ENCODE measurements at places on chromosomes 2 and 18.

- DNase-seq: no peak
Observed at GRCh38 chr2:120747281-120747680, 11.6 kb downstream of the GLI2 start.

GRCh38 chr18:12309683-12310198 is 1.7 kb downstream of the TUBB6 start:
- peak; percentile 57 for DNase-seq

- DNase-seq: no peak
Observed at GRCh38 chr2:2575870-2576386, 244.9 kb upstream of the MYT1L start.

DNA sequence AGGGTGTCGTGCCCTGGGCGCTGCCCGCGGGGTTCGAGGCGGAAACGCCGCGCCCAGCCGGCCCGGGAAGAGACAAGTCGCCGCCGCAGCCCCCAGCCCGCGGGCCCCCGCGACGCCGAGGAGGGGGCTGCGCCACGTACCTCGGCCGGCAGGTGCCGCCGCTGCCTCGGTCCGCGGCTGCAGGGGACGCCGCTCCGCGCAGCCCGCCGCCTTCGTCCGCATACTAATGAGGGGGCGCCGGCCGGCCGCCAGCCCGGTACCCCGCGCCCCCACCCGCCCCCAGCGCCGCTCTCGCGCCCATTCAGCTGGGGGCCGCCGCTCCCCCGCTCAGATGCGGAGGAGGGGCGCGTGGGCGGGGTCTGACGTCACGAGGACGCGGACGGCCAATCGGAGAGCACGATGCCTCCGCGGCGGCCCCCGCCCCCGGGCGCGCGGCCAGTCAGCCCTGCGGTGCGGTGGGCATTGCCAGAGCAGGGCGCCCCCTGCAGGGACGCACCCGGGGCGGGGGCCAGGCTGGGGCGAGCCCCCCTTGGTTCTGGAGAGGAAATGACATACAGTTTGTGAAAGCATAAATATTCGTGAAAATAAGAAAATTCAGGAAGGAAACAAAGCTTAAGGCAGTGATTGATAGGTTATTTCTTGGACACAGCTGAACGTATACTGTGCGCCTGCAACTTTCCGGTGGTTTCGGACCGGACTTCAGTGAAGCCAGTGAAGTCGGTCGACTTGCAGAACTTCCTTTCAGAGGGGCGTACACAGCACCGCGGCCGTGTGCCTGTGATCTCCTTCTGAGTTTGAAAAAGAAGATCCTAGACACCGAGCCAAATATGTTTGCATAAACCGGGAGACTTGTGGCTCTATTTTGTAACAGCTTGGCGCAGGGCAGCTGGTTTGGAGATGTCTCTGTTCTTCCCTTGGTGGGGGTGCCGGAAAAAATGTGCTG is at the start of gene ST3GAL5:
Gene ST3GAL5, minus strand, starts transcription at position 307 of the 943 bp plus-strand sequence. Its CDS starts 85 bp downstream, at position 222.
- DNase-seq: peak; percentile 87

GRCh38 chr2:113141451-113141850 is 14.1 kb downstream of the IL1RN start:
- no peak for DNase-seq

- DNase-seq: no peak
Observed at GRCh38 chr2:38932586-38932985, 42.9 kb downstream of the ARHGEF33 start.

DNA sequence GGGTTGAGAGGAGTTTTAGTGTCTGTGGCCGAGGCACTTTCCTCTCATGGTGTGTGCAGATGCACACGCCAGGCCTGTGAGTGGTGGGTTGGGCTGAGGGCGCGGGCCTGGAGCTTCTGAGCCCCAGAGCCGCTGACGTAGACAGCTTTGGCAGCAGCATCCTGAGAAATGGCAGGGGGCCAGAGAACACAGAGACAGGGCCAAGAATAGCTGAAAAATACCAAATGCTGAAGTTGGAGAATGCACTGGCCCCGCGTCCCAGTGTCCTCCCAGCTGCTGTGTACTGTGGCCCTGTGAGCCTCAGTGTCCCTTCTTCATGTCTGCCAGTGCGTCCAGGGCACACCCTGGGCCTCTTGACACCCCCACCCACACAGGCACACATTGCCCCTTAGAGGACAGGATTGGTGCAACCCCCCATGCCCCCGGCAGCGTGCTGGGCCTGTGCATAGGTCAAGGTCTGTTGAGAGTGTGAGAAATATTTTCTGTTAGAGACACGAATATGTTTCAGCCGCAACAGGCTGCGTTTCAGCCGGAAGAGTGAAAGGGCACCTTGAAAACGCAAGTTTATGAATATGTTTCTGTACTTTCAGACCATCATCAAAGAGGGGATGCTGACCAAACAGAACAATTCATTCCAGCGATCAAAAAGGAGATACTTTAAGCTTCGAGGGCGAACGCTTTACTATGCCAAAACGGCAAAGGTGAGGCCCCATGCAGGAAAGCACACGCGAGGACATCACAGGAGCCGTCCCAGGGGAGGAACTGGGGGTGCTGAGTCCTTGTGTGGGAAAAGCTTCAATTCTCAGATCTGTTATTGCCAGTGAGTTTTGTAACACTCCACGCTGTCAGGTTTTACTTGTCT is 33.6 kb downstream of the DGKD start:
- DNase-seq: no peak
